Caco-2 (cell line): ENCODE measurements at places on chromosomes 7 and 10. TPM values are rescaled to one million over a fixed set of nuclear protein-coding genes. Genes with fewer than 3 reads are reported as not detected.

DNA sequence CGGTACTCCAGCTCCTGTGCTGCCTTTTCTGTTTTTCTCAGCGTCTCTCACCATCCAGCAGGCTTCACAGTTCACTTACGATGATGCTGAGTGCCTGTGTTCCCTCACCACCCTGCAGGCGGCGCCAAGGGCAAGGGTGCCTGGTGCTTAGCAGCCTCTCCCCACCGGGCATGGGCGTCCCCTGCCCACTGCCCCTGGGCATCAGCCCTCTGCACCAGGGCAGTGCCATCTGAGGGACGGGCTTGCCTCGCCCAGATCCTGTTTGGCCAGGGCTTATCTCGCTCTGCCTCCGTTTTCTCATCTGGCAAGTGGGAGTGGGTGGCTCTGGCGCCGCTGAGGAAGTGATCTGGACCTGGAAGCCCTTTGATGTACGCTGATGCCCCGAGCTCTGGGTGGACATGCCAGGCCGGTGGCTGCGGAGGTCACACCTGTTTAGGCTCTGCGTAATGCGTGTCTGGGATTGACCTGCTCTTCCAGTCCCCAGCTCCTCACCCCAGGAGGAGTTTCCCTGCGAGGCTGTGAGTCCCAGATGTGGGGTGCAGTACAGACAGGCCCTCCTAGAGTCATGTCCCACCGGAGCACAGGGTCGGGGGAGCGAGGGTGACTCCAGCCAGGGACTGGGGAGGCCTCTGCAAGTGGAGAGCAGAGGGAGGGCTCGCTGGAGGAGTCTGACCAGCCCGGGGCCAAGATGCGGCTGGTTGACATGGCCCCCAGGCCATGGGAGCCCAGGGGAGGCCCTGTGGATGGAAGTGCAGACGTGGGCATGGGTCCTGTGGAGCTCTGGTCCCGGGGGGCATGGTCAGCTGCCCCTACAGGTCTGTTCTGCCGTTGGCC, 11.8 kb downstream of the TTYH3 start:
- no peak overlapping the region for H3K4me3 ChIP-seq
- DNase-seq, result no peak
- H3K27ac ChIP-seq, result no peak overlapping the region
- no peaks in the 10 kb centered on the region for H3K27me3 ChIP-seq
- H3K36me3 ChIP-seq, result no peaks in the 10 kb centered on the region

The PRR15 gene
- 22.6 and 28.9 TPM in 2 replicates for total RNA-seq

- H3K36me3 ChIP-seq, result no peaks in the 10 kb centered on the region
- H3K27ac ChIP-seq, result peak overlapping the region; percentile 59
- H3K4me3 ChIP-seq, result no peak overlapping the region
- H3K4me1 ChIP-seq, result peaks cover 3% of the 10 kb centered on the region; the same call in 1 of the 2 replicates
- no peaks in the 10 kb centered on the region for H3K27me3 ChIP-seq
Observed at GRCh38 chr10:124094419-124094785, 1.0 kb upstream of the CHST15 start.

GRCh38 chr10:75450075-75450445, 18.6 kb downstream of the LRMDA start:
- no peaks in the 10 kb centered on the region for H3K27me3 ChIP-seq
- DNase-seq, result no peak
- H3K4me3 ChIP-seq, result no peak overlapping the region
- no peak overlapping the region for H3K27ac ChIP-seq
- no peaks in the 10 kb centered on the region; the same call in 1 of the 2 replicates for H3K36me3 ChIP-seq
- no peaks in the 10 kb centered on the region; the same call in 1 of the 2 replicates for H3K4me1 ChIP-seq

The PAX4 gene
- not detected in 2 replicates for total RNA-seq

DNA sequence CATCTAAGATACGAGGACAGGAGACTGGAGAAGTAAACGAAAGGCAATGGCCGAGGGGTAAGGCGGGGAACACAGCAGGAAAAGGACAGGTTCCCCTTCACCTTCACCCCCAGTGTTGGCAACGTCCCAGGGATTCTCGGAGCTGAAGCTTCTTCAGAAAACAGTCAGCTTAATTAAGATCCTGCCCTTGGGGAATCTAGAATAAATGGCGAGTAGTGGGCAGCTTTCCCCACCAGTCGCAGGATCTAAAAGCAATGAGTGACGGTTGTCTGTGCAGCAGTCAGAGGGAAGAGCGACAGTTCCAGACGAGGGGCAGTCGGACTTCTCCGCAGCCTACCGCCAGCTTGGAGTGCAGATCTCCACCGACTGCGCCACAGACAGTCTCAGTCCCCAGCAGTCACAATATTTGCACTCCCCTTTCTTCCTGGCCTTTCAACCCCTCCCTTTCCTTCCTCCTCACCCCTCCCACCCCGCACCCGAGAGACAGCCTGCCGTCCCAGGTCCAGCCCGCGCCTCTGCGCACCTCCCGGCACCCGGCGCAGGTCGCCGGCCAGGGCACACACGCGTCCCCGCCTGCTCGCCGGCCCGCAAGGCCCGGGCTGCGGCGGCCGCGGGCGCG, 10.9 kb upstream of the SP8 start:
- peak overlapping the region; percentile 82 for H3K27ac ChIP-seq
- no peaks in the 10 kb centered on the region; the same call in 1 of the 2 replicates for H3K4me1 ChIP-seq
- H3K27me3 ChIP-seq, result no peaks in the 10 kb centered on the region
- peak overlapping the region; percentile 50 for H3K4me3 ChIP-seq
- no peaks in the 10 kb centered on the region for H3K36me3 ChIP-seq

GRCh38 chr7:142703655-142704305, 45.5 kb upstream of the PRSS1 start:
- H3K27me3 ChIP-seq, result no peaks in the 10 kb centered on the region
- DNase-seq, result no peak
- H3K4me3 ChIP-seq, result no peak overlapping the region
- H3K36me3 ChIP-seq, result no peaks in the 10 kb centered on the region
- H3K4me1 ChIP-seq, result no peaks in the 10 kb centered on the region

- H3K4me3 ChIP-seq, result no peak overlapping the region
- no peaks in the 10 kb centered on the region for H3K4me1 ChIP-seq
- peak; percentile 32 for DNase-seq
- H3K27ac ChIP-seq, result no peak overlapping the region
- no peaks in the 10 kb centered on the region for H3K27me3 ChIP-seq
Observed at GRCh38 chr7:1979591-1980560, 252.9 kb downstream of the MAD1L1 start.

GRCh38 chr10:4129866-4130477, 345.0 kb upstream of the KLF6 start:
- no peaks in the 10 kb centered on the region for H3K36me3 ChIP-seq
- H3K27me3 ChIP-seq, result no peaks in the 10 kb centered on the region
- no peak overlapping the region for H3K27ac ChIP-seq
- no peaks in the 10 kb centered on the region for H3K4me1 ChIP-seq
- no peak for DNase-seq
- no peak overlapping the region for H3K4me3 ChIP-seq

The PDIA4 gene
- 192 and 197 TPM in 2 replicates for total RNA-seq

DNA sequence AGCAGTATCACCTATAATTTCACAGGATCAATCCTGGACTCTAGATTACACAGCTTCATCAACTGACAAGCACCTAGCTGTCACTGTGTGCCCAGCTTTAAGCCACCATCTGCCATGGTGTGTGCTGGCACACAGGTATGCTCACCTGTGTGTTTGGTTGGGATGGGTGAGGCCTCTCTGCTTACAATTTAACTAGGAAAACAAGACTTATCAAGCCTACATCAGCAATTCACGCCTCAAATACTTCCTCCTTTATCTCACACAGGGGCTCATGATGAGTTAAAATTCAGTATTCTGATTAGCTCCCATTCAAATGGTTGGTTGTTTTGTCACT, 608.2 kb downstream of the PARD3 start:
- H3K27me3 ChIP-seq, result no peaks in the 10 kb centered on the region
- no peak overlapping the region for H3K4me3 ChIP-seq
- no peaks in the 10 kb centered on the region for H3K36me3 ChIP-seq
- DNase-seq, result no peak
- H3K27ac ChIP-seq, result peak overlapping the region; percentile 19

GRCh38 chr7:92824901-92825480, 11.4 kb downstream of the CDK6 start:
- no peak for DNase-seq
- no peak overlapping the region for H3K4me3 ChIP-seq
- peaks cover 4% of the 10 kb centered on the region for H3K4me1 ChIP-seq
- no peaks in the 10 kb centered on the region for H3K27me3 ChIP-seq
- no peak overlapping the region for H3K27ac ChIP-seq

DNA sequence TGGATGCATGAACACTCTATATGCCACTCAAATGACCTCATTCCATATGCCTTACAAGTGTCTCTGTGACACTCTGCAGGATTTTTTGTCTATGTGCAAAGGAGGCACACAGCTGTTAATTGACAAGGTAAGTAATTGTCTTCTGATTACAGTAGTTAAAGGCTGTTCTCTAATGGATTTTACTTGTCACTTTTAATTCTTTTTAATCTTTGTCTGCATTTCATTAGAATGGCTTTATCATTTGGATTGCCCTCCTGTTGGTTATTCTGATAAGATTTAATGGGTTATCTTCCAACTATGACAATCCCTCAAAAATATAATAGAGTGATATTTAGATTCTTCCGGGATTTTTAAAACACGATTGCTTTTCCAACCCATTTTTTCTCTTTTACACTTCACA, 290.0 kb upstream of the TEX47 start:
- H3K27me3 ChIP-seq, result no peaks in the 10 kb centered on the region
- H3K4me3 ChIP-seq, result no peak overlapping the region

The PRF1 gene
- total RNA-seq, result 0.34 TPM in 1 of 2 replicates, not detected in the other

DNA sequence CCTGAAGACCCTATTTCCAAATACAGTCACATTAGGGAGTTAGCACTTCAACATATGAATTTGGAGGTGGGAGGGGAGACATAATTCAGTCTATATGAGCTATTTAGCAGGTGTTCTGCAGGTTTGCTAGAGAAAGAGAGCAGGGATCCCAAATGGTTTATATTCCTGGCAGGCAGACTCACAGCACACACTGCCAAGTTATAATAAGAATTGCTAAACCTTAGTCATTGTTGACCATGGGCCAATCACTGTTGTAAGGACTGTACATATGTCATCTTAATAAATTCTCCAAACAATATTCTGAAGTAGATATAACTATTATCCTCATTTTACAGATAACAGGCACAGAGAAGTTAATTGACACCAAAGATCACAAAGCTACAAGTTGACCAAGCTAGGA, 1.5 kb upstream of the CCDC3 start:
- H3K4me1 ChIP-seq, result peaks cover 7% of the 10 kb centered on the region
- H3K27me3 ChIP-seq, result no peaks in the 10 kb centered on the region; the same call in 1 of the 2 replicates
- no peak for DNase-seq

The AASS gene
- total RNA-seq, result 11.3 and 14.0 TPM in 2 replicates

The PVRIG gene
- total RNA-seq, result not detected in 2 replicates

The ACSM6 gene
- total RNA-seq, result not detected in 2 replicates

DNA sequence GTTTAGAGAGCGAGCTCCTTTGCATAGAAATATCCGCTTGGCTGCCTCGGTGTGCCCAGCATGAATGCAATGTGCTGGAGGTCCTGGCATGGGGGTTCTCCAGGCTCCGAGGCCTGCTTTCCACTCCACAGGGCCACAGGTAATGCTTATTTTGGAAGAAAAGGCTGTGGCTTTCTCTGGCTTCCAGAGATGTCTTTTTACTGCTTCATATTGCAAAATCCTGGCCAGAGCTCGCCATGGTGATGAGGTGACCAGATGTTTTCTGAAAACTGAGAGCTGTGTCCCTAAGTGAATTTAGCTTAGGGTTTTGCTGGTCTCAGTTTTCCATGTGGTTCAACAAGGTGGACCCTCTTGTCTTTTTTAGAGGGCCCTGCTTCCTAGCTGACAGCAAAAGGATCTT, 65.2 kb downstream of the BMPER start:
- H3K27ac ChIP-seq, result no peak overlapping the region
- no peaks in the 10 kb centered on the region for H3K36me3 ChIP-seq
- no peaks in the 10 kb centered on the region for H3K27me3 ChIP-seq

- DNase-seq, result no peak
- H3K36me3 ChIP-seq, result no peaks in the 10 kb centered on the region
- no peak overlapping the region for H3K4me3 ChIP-seq
Observed at GRCh38 chr10:76353237-76353851, 921.9 kb downstream of the LRMDA start.

DNA sequence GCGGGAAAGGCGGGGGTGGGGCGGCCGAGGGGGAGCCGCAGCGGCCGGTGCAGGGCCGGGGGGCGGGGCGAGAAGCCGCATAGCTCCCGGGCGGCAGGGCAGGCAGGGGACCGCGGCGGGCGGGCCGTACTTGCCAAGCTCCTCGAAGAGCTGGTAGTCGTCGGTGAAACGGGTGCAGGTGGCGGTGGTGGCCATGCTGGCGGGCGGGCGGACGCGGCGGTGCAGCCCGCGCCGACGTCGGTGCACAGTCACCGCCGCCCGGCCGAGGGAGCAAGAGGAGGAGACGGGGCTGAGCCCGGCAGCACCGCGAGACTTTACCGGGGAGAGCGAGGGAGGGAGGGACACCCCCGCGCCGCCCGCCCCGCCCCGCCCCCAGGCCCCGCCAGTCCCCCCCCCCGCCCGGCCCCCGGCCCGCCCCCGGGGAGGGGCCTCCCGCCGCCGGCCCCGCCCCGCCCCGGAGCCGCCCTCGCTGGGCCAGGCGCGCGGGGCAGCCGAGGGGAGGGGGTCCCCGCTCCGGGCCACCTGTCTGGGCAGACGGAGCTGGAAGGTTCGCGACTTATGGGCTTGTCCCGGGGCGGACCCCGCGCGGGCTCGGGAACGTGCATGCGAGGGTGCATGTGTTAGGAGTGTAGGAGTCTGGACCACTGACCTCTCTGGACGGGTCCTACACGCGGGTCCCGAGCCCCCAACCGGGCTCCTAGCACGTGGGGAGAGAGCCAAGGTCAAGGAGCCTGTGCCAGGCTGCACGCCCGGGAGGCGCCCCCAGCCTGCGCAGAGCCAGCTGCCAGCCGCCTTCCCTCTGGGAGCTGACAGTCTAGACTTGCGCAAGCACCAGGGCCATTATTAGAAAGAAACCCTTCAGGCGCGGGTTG, at the start of gene CAMK2G:
TSS of gene CAMK2G (minus strand) at position 289 of the 872 bp plus-strand sequence. CDS start at position 195, 94 bp downstream.
- peak within 1 kb of the TSS; percentile 83 for H3K4me3 ChIP-seq
- H3K36me3 ChIP-seq, result 0 out of 2 replicates have a peak, but pooled peaks cover 4% of the 10 kb centered on the region
- DNase-seq, result peak; percentile 89
- H3K27me3 ChIP-seq, result no peaks in the 10 kb centered on the region
- peaks cover 51% of the 10 kb centered on the region for H3K4me1 ChIP-seq

The NPTX2 gene
- total RNA-seq, result not detected in 2 replicates

The WDR86 gene
- total RNA-seq, result 0.52 and 0.95 TPM in 2 replicates
